ENCODE measurements at places on chromosomes 12 and 14. TPM values are rescaled to one million over a fixed set of nuclear protein-coding genes. Genes with fewer than 3 reads are reported as not detected.

GRCh38 chr12:3593906-3594483 is 103.0 kb downstream of the PRMT8 start:
- peaks cover 15% of the 10 kb centered on the region for H3K27me3 ChIP-seq
- no peaks in the 10 kb centered on the region for H3K36me3 ChIP-seq
- DNase-seq: no peak

GRCh38 chr14:78152201-78153063 is 17.7 kb upstream of the NRXN3 start:
- DNase-seq: no peak
- H3K27me3 ChIP-seq: peaks cover 7% of the 10 kb centered on the region
- no peaks in the 10 kb centered on the region for H3K36me3 ChIP-seq
- H3K4me1 ChIP-seq: no peaks in the 10 kb centered on the region
- H3K27ac ChIP-seq: no peak overlapping the region

DNA sequence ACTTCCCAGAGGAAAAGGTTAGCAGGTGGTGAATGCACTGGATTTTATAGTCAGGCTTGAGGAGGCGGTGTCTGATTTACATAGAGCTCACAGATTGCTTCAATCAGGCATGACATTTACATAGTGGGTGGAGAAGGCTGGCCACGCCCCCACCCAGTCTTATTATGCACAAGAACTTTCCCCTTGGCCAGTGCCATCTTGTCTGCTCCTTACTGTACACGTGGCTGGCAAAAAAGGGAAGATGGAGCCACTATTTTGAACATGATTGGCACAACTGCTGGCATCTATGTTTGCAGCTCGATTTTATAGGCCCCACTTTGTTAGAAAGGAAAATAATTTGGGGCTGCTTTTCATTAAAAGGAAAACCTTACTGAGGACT is 10.9 kb upstream of the LGMN start:
- H3K36me3 ChIP-seq: no peaks in the 10 kb centered on the region
- peaks cover 16% of the 10 kb centered on the region for H3K4me1 ChIP-seq
- H3K4me3 ChIP-seq: no peak overlapping the region
- no peak overlapping the region for H3K27ac ChIP-seq
- DNase-seq: no peak

DNA sequence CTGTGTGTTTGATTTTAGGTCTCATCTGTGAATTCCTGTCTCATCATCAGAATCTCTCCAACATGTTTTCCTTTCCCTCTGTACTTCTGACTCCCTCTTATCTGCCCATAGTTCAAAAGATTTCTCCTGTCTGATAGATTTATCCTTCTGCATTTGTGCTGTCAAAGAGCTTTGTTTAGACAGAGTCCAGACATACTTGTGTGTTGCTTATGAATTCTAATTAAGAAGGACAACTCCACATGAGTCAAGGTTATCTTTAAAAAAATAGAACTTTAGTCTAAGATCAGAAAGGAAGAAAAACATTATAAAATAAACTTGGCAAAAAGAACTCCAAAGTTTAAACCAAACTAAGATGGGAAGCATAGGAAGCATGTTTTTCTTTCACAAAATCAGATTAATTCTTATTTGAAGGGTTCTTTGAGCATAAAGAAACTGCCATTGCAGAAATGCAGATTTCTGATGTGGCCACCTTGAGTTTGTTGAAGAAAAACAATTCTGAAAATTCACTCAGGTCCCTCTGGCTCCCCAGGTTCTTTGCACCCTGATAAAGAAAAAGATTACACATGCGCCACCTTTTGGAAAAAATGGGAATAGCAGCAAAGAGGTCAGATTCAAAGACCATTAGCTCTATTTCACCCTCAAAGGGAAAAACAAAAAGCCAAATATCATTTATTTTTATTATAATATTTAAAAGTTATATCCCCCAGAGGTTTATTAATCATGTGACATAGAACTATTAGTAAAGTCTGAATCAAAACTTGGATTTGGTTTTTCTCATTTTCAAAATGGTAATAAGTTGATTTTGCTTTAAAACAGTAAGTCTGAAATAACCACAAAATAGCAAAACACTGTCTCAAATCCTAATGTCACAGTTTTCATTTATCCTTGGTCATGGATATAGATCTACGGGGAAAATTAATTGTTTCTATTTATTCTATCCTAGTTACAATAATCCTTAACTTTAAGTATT is 143.7 kb upstream of the DCN start:
- H3K4me3 ChIP-seq: no peak overlapping the region
- H3K27ac ChIP-seq: no peak overlapping the region
- peaks cover 2% of the 10 kb centered on the region for H3K27me3 ChIP-seq
- no peaks in the 10 kb centered on the region for H3K36me3 ChIP-seq
- no peak for DNase-seq

GRCh38 chr14:72894323-72894622 is 372 bp upstream of the DPF3 start:
- H3K36me3 ChIP-seq: peaks cover 6% of the 10 kb centered on the region
- peak overlapping the region; percentile 98 for H3K4me3 ChIP-seq
- H3K27ac ChIP-seq: peak overlapping the region; percentile 83
- H3K27me3 ChIP-seq: peaks cover 3% of the 10 kb centered on the region

DNA sequence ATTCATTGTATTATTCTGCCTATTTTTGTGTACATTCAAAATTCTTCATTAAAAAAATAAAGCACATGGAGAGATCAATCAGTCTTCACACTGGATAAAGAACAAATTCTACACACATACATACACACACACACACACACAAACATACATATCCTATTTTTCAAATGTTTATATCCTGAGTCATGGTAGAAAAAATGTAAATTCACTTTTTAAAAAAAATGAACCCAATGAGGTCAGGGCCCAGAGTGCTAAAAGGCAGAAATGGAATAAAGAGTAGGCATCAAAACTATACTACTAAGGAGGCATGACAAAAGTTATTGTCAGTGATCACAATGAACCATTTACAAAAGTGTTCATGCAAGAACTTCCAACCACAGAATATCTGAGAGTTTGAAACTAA is 17.3 kb downstream of the GALC start:
- H3K4me3 ChIP-seq: no peak overlapping the region
- DNase-seq: no peak
- no peaks in the 10 kb centered on the region for H3K27me3 ChIP-seq
- no peaks in the 10 kb centered on the region for H3K4me1 ChIP-seq
- H3K27ac ChIP-seq: no peak overlapping the region
- H3K36me3 ChIP-seq: peaks cover 32% of the 10 kb centered on the region

DNA sequence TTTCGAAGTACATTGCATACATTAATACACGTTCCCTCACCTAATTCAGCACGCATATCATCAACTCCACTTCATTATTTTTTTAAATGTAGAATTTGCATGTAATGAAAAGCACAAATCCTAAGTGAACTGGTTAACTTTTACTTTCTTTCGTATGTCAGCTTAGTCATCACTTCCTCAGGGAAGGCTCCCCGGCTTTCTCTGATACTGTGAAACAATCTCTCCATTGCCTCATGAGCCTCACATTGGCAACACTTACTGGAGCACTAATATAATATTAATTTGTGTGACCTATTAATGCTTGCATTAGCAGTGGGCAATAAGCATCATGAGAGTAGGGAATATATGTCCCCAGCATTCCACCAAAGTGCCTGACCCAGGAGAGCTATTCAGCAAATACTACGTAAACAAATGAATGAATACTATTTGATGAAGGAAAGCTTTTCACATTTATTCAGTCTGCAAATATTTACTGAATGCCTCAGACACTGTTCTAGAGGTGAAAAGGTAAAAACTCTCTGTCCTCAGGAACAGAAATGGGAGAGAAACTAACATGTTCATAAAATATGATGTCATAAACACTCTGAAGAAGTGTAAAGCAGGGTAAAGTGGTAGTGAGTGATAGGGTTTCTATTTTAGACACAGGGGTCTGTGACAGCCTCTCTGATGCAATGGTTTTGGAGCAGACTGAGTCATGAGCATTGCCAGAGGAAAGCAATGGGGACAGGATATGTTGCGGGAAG is 327.5 kb upstream of the DIO2 start:
- no peak overlapping the region for H3K27ac ChIP-seq
- no peaks in the 10 kb centered on the region for H3K27me3 ChIP-seq
- no peak overlapping the region for H3K4me3 ChIP-seq
- no peaks in the 10 kb centered on the region for H3K36me3 ChIP-seq
- no peak for DNase-seq

DNA sequence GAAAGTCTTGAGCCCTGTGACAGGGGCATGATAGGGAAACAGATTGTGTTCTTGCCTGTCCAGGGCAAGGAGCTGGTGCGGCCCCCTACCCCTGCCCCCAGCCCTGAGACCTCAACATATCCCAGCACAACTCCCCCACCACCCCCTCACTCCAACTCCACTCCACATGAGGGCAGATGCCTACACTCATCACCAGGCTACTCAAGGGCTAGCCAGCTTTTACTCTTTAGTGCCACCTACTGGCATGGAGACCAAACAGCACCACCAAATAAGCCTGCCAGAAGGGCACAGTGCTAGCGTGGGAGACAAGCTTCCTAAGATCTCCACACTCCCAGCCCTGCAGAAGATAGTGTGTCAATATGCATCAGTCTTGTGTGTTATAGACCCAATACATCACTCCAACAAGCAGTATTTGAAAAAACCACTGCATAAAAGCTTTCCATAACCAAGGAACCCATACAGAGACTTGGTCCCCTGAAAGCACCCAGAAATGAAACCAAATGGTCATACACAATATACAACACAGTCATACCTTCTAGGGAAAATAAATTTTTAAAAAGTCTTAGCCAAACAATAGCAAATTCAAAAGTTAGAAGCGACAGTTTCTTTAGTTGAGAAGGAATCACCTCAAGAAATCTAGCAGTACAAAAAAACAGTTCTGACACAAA is 154.4 kb downstream of the KCNK10 start:
- peaks cover 4% of the 10 kb centered on the region for H3K4me1 ChIP-seq
- H3K36me3 ChIP-seq: no peaks in the 10 kb centered on the region
- DNase-seq: no peak
- no peak overlapping the region for H3K27ac ChIP-seq
- no peak overlapping the region for H3K4me3 ChIP-seq

The ANKRD9 gene
- total RNA-seq: 1.8 TPM

The CLEC2B gene
- total RNA-seq: 19.1 TPM

Data from activated B cell treated with CpG ODN at 0.5 μM for 24 hours (primary cell).